Stimulated activated CD8-positive, alpha-beta memory T cell treated with anti-CD3 and anti-CD28 coated beads, Interleukin-4, amount 100 ng/mL, for 48 hours (primary cell): ENCODE measurements at places on chromosomes 4 and X.

DNA sequence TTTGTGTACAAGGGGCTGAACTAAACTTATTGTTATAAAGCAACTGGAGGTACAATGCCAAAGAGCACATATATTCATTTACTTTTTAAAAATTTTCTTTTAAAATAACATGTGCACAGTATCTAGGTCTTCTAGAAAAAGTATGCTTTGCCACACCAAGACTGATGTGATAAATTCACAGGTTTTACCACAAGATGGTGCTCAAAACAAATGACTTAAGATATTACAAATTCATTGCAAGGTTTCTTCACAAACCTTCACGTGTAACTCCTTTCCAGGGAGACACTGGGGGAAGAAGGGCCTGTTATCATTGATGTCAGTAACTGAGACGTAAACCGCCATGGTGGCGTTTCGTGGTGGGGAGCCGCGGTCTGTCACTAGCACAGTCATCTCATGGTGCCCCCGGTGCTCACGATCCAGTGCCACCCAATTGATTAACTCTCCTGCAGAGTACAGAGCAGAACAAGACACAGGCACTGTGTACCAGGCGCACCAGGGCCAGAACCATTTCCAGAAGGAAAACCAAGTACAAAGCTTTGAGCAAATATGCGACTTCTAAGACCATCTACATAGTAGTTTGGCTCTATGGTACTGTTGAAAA is 162.2 kb downstream of the DCHS2 start:
- DNase-seq, result no peak

GRCh38 chrX:106606571-106606970 is 5.2 kb upstream of the RADX start:
- DNase-seq, result no peak

- no peak for DNase-seq
Measured at GRCh38 chr4:35689870-35690269, 554.4 kb downstream of the ARAP2 start.

GRCh38 chrX:16914058-16914457 is 32.4 kb upstream of the REPS2 start:
- DNase-seq, result no peak

GRCh38 chr4:13992041-13992440 is 364.5 kb upstream of the BOD1L1 start:
- no peak for DNase-seq

DNA sequence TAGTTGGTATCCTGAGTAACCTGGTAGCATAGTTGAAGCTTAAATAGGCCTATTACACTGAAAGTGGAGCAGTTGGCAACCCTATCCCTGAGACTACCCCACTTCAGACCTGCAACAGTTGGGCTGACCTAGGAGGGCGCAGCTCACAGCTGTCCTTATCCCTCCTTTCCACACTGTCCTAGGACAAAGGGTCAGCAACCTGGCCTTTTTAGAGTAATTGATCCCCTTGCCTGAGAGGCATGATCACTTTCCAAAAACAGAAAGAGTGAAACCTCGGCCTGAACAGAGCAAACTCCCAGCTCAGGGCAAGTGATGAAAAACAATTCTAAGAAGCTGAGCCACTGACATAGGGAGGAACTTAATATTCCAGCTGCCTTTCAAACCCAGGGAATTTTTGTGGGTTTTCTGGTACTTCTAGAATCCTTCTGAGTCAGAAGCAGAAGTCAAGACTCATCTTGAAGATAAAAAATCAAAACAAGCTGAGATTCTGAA is 94.9 kb upstream of the MYOZ2 start:
- no peak for DNase-seq

DNA sequence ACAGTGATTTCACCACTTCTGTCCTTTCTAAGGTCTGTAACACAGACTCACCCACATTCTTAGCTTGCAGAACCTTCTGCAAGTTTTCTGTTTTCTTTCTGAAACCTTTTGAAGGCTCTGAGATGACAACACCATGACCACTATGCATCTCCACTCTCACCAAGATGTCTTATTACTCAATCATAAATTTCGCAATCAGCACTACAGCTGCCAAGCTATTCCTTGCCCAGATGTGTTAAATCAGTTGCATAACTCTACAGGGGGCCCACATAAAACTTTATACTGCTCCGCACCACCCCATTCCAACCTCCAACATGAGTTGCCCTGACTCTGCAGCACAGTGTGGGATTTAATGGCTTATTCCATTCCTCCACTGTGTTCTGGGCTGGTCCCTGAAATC is 229.9 kb downstream of the COL25A1 start:
- no peak for DNase-seq

- DNase-seq, result no peak
Measured at GRCh38 chrX:27679281-27679680, 89.1 kb downstream of the DCAF8L2 start.

DNA sequence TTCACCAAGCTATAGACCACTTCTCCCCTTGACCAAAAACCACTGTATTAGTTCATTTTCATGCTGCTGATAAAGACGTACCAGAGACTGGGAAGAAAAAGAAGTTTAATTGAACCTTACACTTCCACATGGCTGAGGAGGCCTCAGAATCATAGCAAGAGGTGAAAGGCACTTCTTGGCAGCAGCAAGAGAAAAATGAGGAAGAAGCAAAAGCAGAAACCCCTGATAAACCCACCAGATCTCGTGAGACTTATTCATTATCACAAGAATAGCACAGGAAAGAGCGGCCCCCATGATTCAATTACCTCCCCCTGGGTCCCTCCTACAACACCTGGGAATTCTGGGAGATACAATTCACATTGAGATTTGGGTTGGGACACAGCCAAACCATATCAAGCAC is 97.8 kb downstream of the DOCK11 start:
- no peak for DNase-seq

DNA sequence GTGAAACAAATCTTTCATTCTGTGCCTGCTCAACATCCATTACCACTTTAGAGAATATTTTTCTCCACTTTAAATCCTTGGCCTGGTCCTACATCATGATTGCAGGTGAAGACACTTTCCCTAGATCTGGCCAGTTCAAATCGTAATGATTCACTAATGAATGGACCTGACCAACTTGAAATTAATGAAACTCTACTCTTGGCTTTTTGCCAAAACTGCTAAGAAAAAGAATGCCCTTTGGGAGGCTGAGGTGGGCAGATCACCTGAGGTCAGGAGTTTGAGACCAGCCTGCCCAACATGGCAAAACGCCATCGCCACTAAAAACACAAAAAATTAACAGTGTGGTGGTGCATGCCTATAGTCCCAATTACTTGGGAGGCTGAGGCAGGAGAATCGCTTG is 1082.6 kb upstream of the LCORL start:
- no peak for DNase-seq

DNA sequence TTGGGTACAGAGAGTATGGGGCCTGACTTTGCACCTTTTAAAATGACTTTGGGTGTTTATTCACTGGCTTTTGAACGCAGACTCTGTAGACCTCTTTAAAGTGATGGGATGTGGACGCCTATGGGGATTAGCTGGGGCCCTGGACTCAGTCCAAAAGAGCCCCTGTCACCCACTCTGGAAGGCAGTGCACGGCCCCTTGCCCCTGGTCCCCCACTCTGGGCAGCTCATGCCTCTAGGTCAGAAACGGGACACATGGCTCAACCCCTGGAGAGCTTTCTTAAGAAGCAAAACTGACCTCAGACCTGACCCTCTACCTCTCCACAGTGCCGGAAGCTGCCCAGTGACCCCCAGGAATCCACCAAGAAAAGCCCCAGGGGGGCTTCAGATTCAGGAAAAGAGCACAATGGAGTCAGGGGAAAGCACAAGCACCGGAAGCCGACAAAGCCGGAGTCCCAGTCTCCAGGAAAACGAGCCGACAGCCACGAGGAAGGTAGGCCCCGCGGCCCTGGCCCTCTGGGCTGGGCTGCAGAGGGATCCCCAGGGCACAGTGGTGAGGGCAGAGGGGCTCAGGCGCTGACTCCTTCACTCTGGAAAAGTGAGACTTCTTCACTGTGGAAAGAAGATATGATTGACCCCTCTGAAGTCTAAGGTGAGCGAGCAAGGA is 38.4 kb downstream of the BCORL1 start:
- no peak for DNase-seq

GRCh38 chr4:153497988-153498967 is 32.1 kb downstream of the TMEM131L start:
- DNase-seq, result no peak

GRCh38 chr4:126916049-126916625 is 716.6 kb upstream of the INTU start:
- no peak for DNase-seq

DNA sequence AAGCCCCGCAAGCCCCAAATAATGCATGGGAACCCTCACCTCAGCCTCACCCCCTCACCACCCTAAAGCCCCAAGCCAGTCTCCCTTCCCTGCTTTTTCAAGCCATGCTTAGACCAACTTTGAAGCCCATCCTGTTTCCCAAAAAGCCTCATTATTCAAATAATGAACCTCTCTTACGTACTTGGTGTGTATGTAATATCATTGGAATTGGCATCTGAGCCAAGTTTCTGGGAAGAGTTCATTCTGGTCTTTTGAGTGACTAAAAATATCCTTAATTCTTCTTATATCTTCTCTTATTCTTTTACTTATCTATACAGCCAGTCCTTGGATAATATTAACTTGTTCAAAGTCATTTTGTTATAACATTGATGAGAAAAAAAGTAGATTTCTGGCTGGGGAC is 875.8 kb upstream of the SLIT2 start:
- DNase-seq, result no peak

GRCh38 chrX:140467211-140467610 is 37.7 kb downstream of the SOX3 start:
- no peak for DNase-seq

DNA sequence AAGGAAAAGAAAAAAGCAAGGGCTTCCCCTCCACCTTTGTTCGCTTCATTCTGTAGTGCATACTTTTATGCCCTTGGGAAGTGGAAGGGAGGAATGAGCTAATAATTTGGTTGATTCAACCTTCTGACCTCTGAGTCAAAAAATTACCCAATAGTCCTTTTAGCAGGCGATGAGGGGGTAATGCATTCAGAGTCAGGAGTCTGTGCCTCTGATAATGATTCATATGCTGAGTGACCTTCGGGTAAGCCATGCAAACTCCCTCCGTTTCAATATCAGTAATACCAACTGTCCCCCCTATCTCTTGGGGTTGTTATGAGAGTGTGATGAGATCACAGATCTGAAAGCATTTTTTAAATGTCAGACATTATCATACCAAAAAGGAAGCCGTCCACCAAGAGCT is 41.6 kb upstream of the ACSL4 start:
- DNase-seq, result no peak

DNA sequence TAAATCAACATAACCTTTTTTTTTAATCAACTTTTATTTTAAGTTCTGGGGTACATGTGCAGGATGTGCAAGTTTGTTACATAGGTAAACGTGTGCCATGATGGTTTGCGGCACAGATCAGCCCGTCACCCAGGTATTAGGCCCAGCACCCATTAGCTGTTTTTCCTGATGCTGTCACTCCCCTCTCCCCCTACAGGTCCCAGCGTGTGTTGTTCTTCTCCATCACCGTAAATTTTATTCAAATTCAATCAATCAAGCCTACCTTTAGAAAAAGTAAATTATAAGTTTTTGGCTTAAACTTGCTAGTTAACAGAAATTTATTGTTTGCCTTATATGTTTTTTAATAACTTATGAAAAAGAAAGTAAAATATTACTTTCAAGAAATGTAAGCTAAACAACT is 25.9 kb downstream of the TIGD2 start:
- no peak for DNase-seq

DNA sequence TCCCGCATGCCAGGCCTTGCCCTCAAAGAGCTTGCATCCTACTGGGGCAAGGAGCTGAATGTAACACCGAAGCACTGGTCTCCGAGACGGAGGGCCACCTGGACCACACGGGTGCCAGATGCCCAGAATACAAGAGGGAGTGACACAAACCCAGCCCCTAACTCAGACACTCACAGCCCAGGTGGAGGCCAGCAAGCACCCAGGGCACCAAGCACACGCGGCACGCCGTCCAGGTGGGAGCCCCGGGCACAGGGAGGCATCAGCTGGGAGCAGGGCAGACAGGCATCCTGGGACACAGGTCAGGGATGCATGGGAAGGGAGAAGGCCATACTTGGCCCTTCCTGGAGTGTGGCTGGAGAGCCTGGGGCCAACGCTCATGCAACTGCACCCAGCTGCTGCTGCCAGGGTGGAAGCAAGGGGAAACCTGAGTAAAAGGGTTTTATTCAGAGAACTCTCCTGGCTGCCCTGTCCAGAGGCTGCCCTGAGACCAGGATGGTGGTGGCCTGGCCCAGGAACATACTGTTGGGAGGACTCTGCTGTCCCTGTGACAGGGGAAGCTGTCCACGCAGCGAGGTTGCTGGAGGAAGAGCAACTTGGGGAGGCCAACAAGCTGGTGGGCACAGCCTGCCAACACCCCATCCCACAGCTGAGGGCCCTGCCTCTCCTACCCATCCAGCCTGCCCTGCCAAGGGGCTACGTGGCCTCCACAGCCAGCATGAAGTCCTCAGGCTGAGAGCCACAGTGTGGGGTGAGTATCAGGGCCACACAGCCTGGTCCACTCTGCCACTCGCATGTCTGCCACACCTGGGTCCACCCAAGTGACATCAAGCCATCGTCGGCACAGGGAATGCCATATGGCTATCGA is 22.2 kb upstream of the PPP2R2C start:
- DNase-seq, result no peak

DNA sequence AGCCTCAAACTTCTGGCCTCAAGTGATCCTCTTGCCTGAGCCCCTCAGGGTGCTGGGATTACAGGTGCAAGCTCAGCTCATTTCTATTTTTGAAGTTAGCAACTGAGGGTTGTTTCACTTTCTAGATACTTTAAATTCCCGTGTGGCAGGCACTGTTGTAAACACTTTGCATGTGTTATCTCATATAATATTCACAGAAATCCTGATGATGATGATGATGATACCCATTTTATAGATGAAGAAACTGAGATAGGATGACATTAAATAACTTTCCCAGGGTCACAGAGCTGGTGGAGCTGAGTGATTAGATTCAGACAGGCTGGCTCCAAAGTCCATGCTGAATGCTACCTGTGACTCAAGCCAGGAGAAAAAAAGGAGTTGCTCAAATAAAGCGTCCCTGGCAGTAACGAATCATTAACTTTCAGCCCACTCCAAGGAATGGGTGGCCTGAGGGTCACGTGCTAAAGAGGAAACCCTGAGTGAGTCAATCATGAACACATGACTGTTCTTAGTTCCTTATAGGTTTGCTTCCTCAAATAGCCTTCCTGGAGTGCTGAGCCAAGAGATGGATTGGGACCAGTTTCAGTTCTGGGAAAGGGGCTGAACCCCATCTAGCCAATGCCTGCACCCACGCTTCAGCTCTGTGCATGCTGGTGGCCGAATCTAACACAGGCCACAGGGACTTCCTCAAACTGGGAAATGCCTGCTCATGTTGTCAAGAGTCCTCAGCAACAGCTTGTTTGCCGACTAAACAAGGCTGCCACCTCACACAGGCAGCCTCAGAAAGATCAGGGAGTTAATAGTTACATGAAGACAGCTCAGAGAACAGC is 52.8 kb downstream of the RBM47 start:
- no peak for DNase-seq

DNA sequence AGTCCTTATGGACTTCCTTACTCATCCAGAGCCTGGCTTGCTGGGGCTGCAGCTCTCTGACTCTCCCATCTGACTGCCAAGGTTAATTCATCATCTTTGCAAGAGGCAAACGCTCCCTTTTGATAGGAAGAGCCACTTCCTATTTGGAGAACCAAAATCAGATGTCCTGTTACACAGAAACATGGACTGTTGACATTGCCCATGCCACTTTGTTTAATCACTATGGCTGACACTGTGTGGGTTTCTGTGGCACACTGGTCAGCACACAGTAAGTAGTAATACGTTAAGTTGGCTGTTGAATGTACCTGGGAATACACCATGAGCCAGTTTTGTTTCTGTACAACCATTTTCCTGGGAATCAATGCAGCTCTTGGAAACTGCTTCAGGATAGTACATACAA is 45.1 kb upstream of the TMEM33 start:
- DNase-seq, result no peak

GRCh38 chr4:26081795-26082498 is 167.9 kb downstream of the SMIM20 start:
- no peak for DNase-seq
